Breast epithelium (tissue), 4 donors: ENCODE measurements at places on chromosomes 1 and 21. TPM values are rescaled to one million over a fixed set of nuclear protein-coding genes. Genes with fewer than 3 reads are reported as not detected.

Gene OR2T2
- total RNA-seq = not detected

Gene VCAM1
- total RNA-seq = 8.5 TPM

Gene C4BPA
- total RNA-seq = 7.5 TPM

Gene LHX8
- total RNA-seq = not detected

Gene AADACL4
- total RNA-seq = not detected

Gene B4GALT3
- 23.4 TPM for total RNA-seq

Gene PTPN7
- total RNA-seq = 2.9 TPM

Gene CXADR
- 0.32 TPM for total RNA-seq

Gene RAB3B
- 1.3 TPM for total RNA-seq

Gene CFAP107
- not detected for total RNA-seq

Gene ATP1A4
- 4.5 TPM for total RNA-seq

Gene RAD54L
- 4.9 TPM for total RNA-seq

Gene PLEKHN1
- total RNA-seq = 2.8 TPM

Gene TMEM269
- total RNA-seq = 0.59 TPM

Gene CENPS
- 5.9 TPM for total RNA-seq

Gene RXFP4
- total RNA-seq = not detected

Gene TGFB2
- 9.5 TPM for total RNA-seq

Gene SUSD4
- 14.9 TPM for total RNA-seq

Gene ASAP3
- 47.7 TPM for total RNA-seq

Gene ANGEL2
- 84.0 TPM for total RNA-seq
